Stimulated activated CD4-positive, alpha-beta T cell treated with anti-CD3 and anti-CD28 coated beads, TNF-alpha, amount 100 ng/mL, for 1 hour (primary cell): ENCODE measurements at places on chromosomes 12 and 14.

DNA sequence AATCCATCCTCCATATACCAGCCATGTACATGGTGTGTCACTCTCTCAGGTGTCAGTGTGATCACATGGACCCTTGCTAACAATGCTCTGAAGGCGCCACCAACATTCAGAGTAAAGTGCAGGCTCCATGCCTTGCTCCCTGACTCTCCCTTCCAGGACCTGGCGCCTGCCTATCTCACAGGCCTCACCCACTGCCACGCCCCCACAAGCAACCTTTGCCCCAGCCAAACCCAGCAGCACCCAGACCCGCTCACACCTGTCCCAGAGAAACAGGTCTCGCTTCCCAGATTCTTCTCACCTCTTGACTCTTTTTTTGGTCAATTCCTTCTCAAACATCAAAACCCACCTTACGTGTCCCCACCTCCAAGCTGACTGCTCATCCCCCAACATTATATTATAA, 52.3 kb downstream of the KCNK10 start:
- DNase-seq = no peak

GRCh38 chr12:131903270-131904255, 9.1 kb downstream of the ULK1 start:
- no peak for DNase-seq

DNA sequence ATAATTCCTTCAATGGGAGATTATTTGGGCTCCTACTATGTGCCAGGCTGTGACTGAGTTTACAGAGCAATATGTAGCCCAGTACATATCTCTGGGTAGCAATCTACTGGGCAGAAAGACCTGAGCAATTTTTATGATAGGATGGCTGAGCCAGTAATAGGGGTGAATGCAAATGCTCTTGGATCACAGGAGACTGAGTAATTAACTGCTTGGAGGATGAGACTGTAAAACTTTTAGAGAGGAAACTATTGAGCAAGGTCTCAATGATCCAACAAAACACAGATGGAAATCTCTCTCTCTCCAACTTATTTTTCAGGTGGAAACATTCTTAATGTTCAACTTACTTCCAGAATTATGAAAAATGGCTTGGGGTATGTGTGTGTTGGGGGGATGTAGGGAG, 402.2 kb downstream of the AEBP2 start:
- no peak for DNase-seq

DNA sequence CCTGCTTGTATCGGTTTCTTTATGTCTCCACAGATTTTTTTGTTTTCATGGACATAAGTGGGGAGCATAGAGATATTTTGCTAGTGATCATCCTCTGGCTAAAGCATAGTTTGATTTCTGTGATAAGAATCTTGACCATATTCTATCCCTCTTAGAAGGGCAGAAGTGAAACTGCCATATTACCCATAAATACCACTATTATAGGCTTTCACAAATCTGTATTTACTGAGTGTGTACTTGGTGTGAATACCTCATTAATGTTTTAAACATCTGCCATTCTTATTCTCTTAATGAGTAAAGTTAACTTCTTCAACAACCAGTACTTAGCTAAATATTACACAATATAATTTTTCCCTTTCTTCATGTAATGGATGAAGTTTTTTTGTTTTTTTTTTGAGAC, 16.1 kb downstream of the WNK1 start:
- no peak for DNase-seq

DNA sequence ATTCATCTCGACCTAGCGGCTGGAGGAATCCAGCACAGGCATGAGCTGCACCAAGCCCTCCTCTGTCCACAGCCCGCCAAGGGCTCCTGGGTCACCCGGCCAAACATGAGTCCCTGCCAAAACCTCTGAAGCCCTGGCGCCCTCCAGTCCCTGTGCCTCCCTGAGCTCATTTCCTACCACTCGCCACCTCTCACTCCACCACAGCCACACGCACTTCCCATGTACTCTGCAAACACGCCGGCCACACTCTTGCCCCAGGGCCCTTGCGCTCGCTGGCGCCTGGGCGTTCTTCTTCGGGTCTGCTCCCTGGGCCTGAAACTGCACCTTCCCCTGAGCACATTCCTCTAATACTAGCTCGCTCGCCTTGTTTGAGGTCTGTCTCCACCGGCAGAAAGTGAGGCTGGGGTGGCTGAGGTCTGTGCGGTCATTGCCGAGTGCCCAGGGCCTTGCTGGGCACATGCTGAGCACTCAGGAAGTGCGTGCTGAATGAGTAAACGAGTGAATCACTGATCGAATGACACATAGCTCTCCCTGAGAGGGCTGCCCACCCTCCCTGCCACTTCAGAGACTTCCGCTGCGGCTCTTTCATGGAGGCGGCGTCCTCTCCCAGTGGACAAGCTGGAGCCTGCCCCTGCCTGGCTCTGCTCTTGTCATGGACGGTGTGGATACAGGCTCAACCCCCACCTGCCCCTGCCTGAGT, 33.7 kb upstream of the DLK1 start:
- no peak for DNase-seq

- no peak for DNase-seq
These were observed 74.6 kb upstream of the BBS10 start for GRCh38 chr12:76422543-76423438.

DNA sequence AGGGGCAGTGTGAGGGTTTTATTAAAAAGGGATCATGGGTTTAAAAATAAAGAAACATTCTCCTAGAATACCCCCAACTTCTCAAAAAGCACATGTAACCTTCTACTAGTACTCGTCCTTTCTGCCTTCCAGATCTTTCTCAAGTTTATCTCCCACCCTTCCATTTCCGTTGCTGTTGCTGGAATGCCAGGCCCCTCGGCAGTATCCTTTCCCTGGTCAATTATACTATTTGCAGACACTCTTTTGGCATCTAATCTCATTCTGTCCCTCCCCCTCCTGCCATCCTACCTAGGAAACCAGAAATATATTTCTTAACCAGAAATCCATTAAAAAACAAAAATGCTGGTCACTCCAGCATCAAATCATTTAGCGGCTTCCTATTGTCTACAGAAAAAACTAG, 198.2 kb upstream of the ATP2B1 start:
- DNase-seq = no peak

- no peak for DNase-seq
These were observed 63.8 kb downstream of the PRKCH start for GRCh38 chr14:61385002-61385685.

GRCh38 chr14:59638885-59639284, 62.3 kb upstream of the CCDC175 start:
- DNase-seq = no peak

GRCh38 chr14:51487848-51488247, 163.9 kb upstream of the FRMD6 start:
- no peak for DNase-seq

DNA sequence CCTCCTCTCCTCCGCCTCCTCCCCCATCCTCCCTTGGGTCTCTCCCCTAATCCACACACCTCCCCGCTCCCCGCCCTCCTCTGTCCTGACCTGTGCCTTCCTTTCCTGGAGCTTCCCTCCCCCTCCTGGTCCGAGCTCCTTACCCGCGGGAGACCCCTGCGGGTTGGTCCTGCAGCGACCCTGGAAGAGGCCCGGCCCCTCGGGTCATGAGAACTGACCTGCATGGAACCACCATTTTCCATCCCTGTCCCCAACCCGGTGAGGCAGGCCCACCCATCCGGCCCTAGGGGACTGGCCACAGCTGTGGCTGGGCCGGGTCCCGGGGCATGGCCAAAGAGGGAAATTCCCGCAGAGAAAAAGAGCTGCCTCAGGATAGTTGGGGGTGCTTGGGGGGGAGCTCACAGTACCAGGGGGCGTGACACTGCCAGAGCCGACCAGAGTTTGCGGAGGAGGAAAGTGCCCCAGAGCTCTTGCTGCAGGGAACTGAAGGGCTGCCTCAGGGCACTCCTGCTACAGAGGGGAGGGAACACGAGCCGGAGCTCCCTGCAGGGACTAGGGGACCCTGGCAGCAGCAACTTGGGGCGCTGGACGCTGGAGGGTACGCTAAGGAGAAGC, 613 bp downstream of the ARHGEF40 start:
- no peak for DNase-seq

DNA sequence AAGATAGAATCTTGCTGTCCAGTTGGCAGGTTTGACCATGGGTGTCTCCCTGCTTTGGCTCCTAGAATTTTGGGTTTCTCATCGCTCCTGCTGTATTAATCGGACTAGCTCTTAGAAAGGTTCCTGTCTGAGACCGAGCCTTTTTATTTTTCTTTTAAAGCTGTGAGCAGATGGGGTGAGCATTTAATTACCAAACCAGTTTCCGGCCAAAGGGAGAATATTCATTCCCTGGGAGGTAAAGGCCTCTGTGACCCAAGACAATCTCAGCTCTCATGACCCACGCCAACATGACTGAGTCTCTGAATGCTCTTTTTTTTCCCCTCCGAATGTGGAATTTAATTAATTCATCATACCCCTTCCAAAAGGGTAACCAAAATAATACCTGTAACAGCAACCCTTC, 464.7 kb upstream of the TMEM132C start:
- DNase-seq = no peak

DNA sequence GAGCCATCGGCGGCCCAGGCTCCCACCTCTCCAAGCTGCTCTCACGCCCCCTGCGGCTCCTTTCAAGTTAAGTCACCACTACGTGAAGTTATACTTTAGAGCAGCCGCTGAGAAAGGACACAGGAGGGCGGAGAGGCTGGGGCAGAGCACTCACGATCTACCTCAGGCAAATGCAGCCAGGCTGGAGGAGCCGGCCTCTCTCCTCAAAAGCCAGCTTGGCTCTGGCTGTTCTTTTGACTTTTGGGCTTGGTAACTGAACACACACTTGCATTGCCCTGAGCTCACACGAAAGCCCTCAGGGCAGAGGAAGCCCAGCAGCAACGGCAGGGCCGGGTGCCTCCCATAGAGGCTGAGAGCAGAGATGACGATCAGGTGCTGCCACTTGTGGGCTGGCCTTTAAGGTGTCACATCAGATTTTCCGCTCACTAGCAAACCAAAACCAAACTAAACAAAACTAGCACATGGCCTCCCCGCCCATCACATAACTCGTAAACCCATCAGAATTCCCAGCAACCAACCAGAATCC, 75.2 kb downstream of the PITPNM2 start:
- peak; percentile 50 for DNase-seq

GRCh38 chr12:93813186-93813585, 136.0 kb downstream of the CRADD start:
- no peak for DNase-seq

DNA sequence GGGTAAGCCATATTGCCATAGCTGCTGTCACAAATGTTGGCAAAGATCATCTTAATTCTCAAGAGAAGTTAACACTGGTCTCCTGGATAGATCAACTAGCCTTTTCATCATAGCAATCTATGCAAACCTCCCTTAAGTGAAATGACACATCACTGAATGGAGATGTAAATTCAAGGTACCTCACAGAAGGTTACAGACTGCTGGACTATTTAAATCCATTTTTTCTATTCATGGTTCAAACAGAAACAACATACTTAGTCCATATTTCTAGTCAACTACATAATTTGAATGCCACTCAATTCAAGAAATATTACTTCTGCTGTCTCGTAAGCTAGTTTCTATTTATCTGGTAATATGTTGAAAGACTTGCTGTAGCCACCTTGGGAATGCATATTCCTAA, 748.3 kb downstream of the C12orf50 start:
- no peak for DNase-seq

DNA sequence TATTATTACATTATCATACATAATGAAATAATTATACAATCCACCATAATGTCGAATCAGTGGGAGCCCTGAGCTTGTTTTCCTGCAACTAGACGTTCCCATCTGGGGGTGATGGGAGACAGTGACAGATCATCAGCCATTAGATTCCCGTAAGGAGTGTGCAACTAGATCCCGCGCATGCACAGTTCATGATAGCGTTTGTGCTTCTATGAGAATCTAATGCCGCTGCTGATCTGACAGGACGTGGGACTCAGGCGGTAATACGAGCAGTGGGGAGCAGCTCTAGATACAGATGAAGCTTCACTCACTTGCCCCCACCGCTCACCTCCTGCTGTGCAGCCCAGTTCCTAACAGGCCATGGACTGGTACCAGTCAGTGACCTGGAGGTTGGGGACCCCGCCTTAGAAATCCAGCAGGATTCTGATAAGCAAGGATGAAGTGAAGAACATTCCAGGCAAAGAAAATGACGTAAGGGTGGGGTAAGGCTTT, 204.6 kb downstream of the ETV6 start:
- DNase-seq = no peak

- DNase-seq = no peak
These were observed 3.4 kb downstream of the PLEKHG3 start for GRCh38 chr14:64707661-64708060.

DNA sequence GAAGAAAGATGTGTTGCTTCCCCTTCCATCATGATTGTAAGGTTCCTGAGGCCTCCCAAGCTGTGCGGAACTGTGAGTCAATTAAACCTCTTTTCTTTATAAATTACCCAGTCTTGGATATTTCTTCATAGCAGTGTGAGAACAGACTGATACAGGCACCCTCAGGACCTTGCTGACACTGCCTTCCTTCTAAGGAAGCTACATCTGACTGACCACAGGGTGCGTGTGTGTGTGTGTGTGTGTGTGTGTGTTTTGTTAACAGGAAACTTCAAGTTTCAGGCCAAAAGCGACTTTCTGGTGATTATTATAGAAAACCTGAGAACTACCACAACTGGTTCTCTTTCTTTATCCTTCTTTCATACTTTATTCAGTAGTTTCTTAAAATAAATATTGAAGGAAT, 149.0 kb downstream of the CAPZA3 start:
- no peak for DNase-seq

DNA sequence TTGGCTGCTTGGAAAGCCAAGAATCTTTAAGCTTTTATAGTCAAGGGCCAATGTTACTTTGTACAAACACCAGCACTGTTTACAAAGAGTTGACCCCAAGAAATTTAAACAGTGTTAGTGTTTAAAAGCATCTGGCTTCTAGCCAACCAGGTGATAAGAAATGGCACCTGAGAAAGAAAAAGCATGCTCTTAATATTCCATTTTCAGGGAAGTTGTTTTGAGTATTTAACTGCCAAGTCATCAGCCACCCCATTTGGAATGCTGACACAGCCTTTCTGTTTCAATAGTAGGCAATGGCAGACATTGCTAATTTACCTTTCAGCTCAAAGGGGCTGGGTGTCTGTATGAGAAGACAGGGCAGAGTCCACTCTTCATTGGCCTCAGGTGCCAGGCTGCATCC, 3.7 kb upstream of the SLC35F4 start:
- DNase-seq = no peak

DNA sequence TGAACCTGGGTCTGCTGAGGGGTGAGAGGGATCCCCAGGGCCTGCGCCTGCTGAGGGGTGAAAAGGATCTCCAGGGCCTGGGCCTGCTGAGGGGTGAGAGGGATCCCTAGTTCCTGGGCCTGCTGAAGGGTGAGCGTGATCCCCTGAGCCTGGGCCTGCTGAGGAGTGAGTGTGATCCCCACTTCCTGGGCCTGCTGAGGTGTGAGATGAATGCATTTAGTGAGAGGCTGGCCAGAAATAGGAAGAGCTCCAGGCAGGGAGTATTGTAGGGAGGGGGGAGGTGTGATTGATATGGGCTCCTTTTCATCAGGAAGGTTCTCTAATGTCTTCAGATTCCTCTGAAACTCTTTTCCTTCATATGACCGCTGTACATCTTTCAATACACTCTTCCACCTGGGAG, 43.0 kb downstream of the FAM186A start:
- DNase-seq = no peak

DNA sequence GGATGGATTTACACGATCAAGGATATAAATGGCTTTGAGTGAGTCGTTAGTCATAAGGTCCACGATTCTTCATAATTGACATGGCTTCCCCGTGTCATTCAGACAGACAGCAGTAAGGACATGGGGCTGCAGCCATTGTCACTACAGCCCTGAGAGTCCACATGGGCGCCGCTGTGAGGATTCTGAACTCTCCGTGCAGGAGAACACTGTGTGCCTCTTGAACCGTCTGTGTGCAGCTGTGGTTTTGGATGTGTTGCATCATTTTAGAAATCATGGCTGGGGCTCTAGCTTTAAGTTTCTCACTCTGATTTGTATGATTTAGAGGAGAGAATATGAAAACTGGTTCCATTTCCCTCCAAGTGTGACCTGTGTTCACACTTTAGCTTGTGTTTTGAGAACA, 47.2 kb downstream of the NPAS3 start:
- DNase-seq = no peak
